Suppressor macrophage treated with lipopolysaccharide for 4 hours (primary cell): ENCODE measurements at places on chromosomes 12 and 14.
A peak's percentile ranks its signal among the peaks of the same experiment; 100 is the strongest.

GRCh38 chr12:15227004-15227679, 5.9 kb upstream of the RERG start:
- peak; percentile 54 for DNase-seq

DNA sequence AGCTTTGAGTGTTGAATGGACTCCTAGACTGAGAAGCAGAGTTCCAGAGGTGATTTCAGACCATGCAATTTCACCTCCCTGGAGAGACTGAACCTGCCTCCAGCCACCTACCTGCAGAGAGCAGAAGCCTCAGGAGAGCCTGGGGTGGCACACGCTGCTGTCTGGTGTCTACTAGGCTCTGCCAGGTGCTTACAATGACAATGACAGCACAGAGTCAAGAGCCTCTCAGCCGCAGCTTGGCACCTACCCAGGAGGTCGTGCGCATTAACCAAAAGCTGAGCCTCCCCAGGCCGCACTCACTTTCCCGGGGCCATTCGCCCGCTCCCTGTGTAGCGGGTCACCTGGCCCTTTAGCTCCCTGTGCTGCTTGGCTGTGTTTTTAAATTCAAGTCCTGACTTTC, 63.2 kb downstream of the TESC start:
- DNase-seq, result no peak

GRCh38 chr14:24948261-24948847, 101.6 kb downstream of the STXBP6 start:
- DNase-seq, result no peak

- DNase-seq, result no peak
Observed at GRCh38 chr12:91098941-91099340, 12.4 kb downstream of the LUM start.

DNA sequence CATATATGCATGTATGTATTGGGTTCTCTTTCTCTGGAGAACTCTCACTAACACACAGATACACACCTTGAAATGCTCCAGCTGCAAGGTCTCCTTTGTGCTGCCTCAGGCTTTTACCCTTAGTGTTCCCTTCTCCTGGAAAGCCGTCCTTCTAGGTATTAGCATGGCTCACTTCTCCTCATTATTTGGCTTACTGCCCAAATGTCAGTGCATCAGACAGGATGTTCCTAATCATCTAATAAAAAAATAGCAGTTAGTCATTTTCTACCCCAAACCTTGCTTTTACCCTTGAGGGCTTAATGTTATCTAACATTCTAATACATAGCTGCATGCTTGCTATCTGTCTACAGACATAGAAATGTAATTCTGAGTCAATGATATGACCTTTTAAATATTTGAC, 109.0 kb upstream of the SLC16A7 start:
- DNase-seq, result no peak
